ENCODE measurements at places on chromosomes 2 and 18.

DNA sequence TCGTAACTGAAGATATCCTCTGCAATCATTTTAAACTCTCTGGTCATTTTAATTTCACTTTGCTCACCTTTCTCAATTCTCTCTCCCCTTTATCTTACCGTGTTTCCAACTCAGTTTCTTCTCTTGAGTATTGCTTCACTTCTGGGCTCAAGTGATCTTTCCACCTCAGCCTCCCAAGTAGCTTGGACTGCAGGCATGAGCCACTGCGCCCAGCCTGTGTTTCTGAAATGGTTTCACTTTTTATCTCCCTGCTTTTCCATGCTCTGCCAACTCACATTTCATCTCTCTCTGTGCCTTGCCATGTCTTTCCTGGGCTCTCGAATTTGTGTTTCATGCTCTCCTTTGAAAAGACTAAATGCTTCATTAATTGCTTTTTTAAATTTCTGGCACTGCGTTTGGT is 30.5 kb upstream of the TMEM131 start:
- no peak for DNase-seq

DNA sequence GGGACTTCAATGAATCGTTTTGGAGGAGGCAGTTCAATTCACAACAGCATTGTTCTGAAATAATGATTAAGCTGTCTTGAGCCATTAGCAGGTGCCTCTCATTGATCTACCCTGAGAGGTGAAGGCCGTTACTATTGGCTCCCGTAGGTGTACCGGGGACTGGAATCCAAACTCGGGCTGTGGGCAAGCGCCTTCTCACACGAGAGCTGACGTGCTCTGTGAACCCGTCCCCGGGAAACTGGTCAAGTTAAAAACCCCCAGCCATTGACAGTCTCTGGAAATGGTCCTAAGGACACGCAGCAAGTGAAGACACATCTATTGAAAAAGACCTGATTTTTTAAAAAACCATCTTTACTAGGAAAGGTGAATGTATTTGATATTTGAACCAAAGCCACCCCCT is 8.1 kb upstream of the NFATC1 start:
- DNase-seq, result no peak

DNA sequence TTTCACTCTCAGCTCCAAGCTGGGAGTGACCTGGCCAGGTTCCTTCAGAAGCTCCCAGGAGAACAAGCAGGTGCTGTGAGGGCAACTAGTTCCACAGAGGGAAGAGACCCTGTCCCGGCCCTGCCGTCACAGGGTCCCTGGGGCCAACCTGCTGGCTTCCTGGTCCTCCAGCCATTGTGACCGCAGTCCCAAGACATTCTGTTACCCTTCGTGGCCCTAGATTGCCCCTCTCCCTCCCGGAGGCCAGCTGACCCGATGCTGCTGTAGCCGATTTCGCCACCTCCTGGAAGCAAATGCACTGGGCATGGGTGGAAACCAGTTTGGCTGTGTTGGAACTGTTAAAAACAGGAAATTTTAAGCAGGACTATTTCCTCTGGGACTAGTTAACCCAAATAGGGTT is 55.4 kb downstream of the EPAS1 start:
- DNase-seq, result no peak

DNA sequence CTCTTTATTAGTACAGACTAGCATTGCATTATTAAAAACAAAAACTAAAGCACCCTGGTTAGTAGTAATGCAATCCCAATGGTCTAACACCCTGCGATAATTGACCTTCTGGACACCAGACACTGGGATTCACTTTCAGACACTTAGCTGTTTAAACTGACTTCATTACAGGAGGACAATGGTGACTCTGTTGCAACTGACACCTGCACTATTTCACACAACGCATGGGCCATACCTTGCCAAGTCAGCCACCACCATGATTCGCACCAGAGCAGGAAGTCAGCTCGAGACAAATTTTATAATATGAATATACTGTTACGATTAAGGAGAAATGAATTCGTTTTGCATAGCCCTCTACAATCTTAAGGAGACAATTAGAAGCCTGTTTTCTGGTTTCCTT is 150.7 kb downstream of the MEIS1 start:
- DNase-seq, result no peak

GRCh38 chr2:3480352-3481010 is 38.9 kb downstream of the ADI1 start:
- DNase-seq, result no peak

- DNase-seq, result no peak
Observed at GRCh38 chr2:98897746-98898145, 38.3 kb downstream of the CRACDL start.

DNA sequence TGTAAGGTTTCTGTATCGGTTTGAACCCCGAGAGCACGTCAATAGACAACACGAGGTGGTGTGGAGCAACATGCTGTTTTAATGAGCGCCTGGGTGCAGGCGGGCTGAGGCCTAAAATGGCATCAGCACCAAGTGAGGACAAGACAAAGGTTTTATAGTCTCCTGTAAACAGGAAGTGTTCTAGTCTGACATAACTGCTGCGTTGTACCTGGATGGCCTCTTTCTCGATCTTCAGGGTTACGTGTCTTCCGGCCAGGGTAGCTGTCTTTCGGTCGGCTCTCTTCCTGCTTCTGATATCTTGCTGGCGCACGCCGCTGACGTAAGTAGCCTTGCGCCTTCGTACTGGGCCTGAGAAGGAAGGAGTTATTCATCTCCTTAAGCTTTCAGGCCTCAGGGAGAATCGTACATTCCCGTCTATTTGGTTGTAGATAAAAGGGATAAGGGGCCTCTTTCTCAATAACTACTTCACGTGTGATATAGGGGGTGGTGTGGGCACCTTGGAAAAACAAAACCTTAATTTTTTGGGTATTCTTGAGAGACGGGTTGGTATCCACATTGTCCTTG is 53.5 kb downstream of the KYNU start:
- no peak for DNase-seq

DNA sequence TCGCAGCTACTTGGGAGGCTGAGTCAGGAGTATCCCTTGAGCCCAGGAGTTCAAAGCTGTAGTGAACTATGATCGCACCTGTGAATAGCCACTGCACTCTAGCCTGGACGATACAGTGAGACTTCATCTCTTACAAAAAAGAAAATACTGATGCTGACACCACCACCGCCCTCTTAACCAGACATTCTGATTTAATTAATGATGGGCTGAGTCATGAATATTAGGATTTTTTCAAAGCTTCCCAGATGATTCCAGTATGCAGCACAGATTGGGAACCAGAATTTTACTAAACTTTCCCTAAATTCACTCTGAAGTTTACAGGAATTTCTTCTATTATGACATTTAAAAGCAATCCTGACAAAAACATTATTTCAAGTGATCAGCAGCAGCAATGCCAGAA is 130.1 kb downstream of the ERBB4 start:
- no peak for DNase-seq

DNA sequence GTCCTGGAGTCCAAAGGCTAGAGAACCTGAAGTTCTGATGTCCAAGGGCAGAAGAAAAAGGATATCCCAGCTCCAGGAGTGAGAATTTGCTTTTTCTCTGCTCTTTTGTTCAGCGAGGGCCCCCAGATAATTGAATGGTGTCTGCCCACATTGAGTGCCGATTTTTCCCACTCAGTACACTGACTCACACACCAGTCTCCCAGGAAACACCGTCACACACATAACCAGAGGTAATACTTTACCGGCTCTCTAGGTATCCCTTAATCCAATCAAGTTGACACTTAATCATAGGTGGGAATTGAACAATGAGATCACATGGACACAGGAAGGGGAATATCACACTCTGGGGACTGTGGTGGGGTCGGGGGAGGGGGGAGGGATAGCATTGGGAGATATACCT is 161.5 kb downstream of the WDR7 start:
- peak; percentile 28 for DNase-seq

GRCh38 chr18:44181951-44182747 is 498.5 kb upstream of the SETBP1 start:
- DNase-seq, result no peak

- DNase-seq, result no peak
Observed at GRCh38 chr2:43482961-43483360, 112.9 kb downstream of the THADA start.

GRCh38 chr2:62947403-62947802 is 103.2 kb upstream of the OTX1 start:
- no peak for DNase-seq

DNA sequence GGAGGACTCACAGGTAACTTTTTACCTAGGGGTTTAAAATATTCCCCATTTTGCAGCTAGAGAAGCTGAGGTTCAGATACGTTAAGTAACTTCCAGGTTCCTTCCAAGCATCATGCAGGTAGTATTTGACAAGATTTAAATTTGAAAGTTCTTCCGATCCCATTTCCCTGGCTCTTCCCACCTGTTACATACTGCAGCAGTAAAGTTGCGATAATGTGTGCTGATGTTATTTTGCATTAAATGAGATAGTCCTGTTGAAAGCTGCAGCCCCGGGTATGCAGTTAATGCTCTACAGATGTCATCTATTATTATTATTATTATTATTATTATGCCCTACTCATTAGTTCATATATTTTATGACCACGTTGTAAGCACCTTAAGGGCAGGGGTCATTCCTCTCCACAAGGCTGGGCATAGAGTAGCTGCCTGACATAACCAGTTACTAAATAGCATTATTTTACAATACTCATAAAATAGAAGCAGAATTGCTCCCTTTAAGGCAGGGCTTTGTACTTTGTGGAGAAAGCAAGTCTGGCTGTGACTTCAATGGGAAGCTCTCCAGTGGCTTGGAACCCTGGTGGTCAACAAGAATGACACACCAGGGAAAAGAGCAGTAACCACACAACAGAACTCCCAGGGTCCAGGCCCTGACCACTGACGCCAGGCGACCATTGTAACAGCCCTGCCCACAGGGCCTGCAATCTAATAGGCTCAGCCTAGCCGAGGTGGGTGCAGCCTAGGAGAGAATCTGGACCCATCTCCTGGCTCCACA is 112.0 kb upstream of the STPG4 start:
- no peak for DNase-seq

DNA sequence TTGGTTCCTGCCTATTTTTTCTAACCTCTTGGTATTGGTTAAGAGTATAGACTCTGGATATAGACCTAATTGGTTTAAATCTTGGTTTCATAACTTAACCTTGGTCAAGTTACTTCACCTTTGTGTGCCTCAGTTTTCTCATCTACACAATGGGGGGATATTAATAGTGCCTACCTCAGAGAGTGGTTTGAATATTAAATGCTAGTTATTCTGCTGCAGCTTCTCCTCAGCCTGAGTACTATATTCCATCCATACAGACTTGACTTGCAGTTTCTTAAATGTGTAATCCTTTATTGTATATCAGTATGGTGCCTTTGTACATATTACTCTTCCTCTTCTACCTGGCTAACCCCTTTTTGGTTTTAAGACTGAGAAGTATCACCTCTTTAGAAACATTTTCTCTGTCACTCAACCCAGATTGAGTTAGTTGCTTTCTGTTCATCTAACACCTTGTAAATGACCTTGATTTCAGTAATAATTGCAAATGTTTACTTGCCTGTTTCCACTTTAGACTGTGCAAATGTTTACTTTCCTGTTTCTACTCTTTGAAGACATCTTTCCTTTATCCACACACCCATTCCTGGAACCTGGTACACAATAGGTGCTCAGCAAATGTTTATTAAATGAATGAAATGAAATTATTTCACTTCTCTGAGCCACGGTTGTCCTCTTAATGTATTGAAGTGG is 6.6 kb downstream of the ACVR2A start:
- DNase-seq, result no peak

DNA sequence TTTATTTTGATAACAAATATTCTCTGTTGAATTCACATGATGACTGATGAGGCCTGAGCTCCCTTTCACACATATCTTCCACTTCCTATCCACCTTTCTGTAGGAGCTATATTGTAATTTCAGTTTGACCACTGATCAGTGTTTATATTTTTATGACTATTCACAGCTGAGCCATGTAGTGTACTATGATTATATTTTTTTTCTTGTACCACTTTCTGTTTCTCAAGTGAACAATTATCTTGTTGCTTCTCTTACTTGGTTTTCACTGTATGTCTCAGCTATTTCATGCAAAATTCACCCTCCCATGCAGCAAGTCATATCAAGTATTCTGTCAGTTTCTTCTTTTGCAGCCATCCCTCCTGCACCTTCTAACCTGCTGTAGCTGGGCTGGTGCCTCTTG is 78.4 kb downstream of the TMEM247 start:
- DNase-seq, result no peak

- DNase-seq, result no peak
Observed at GRCh38 chr2:223762853-223763252, 74.5 kb downstream of the AP1S3 start.

- no peak for DNase-seq
Observed at GRCh38 chr2:195313962-195314361, 343.1 kb upstream of the SLC39A10 start.

DNA sequence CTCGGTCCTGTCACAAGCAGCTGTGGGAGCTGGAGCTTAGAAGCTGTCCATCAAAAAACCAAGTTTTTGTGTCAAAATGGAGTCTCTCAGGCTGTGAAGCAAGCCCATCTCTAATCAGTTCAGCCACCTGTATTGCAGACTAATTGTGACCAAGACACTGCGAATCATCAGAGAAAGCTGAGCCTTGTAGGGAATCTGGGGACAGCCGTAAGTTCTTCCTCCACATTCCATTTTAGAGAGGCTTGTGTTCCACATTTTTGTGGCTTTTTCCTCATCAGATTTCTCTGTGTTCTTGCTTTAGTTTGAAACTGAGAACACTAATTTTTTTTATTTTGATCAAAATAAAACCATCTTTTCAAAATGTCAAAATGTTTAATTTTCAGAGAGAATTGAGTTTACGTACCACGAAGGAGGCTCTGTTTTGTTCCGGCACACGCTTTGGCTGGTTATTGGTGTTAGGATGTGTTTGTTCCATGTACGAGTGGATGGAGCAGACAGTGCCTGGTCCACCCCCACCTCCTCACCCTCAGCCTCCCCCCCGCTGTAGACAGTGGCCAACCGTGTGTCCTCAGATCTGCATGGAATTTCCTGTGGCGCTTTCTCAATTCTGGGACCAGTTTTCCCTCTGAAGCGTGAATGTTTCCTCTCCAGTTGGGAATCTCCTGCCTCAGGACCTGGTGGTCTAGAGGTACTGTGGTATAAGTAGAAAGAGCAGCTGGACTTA is 140.8 kb downstream of the AGAP1 start:
- DNase-seq, result peak; percentile 56

- no peak for DNase-seq
Observed at GRCh38 chr2:5995832-5996231, 303.6 kb downstream of the SOX11 start.

DNA sequence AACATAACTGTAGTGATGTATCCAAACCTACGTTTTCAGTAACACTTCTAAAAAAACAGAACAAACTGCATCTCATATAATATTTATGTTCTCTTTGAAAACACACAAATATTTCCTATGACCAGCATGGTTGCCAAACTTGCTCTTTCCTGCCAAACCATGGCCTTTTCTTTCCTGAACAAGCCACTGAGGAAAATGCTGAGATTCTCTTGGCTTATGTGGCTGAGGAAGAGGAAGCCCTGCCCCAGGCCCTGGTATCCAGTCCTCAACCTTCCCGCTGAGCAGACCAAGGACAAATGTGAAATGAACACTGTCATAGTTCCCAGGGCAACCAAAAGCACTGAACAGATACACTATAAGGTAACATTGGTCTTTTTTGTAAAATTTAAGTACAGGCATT is 35.9 kb upstream of the NARS1 start:
- no peak for DNase-seq

- DNase-seq, result no peak
Observed at GRCh38 chr2:38108907-38109731, 33.2 kb upstream of the CYP1B1 start.

- no peak for DNase-seq
Observed at GRCh38 chr18:35127201-35127600, 86.0 kb downstream of the MAPRE2 start.

GRCh38 chr2:115248066-115248465 is 805.6 kb downstream of the DPP10 start:
- no peak for DNase-seq

Data from Ammon's horn (tissue), 1 donor.